ENCODE measurements at places on chromosomes 16 and 17. TPM values are rescaled to one million over a fixed set of nuclear protein-coding genes. Genes with fewer than 3 reads are reported as not detected.

DNA sequence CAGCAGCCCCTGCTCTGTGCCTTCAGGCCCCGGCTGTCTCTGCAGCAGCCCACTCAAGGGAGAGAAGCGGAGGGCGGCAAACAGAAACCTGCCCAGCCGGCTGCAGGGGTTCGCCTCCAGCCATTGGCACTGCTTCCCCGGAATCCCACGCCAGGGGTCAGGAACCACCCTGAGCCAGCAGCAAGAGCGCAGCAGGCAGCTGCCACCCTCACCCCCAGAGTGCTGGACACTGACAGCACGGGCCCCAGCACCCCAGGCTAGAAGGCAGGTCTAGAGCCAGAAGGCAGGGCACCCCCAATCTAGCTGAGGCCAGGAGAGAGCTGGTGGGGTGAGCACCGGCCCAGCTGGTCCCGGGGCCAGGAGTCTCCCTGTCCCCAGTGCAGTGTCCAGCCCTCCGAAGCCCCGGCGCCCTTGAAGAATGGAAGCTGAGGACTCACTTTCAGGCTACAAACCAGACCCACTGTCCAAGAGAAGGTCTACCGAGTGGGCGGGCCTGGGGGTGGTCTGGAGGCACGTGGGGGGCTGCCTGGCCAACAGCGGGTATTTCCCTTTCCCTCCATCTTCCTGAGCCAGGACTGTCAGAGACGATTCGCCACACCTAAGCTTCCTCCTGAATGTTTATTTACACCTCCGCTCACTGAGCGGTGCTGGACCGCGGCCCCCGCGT, 8.4 kb downstream of the UBALD2 start:
- H3K27me3 ChIP-seq, result no peaks in the 10 kb centered on the region
- H3K4me1 ChIP-seq, result peaks cover 9% of the 10 kb centered on the region
- no peak for DNase-seq
- H3K4me3 ChIP-seq, result no peak overlapping the region
- H3K36me3 ChIP-seq, result no peaks in the 10 kb centered on the region

GRCh38 chr17:49779739-49780231, 8.7 kb upstream of the KAT7 start:
- H3K4me3 ChIP-seq, result no peak overlapping the region
- H3K27me3 ChIP-seq, result no peaks in the 10 kb centered on the region
- H3K36me3 ChIP-seq, result no peaks in the 10 kb centered on the region
- DNase-seq, result no peak
- H3K27ac ChIP-seq, result no peak overlapping the region

TBC1D3 gene
- not detected for total RNA-seq

GRCh38 chr17:27586203-27586721, 44.7 kb upstream of the LGALS9 start:
- H3K27ac ChIP-seq, result no peak overlapping the region
- no peak overlapping the region for H3K4me3 ChIP-seq
- H3K4me1 ChIP-seq, result no peaks in the 10 kb centered on the region

RFFL gene
- total RNA-seq, result 19.9 TPM

IKZF3 gene
- 0.95 TPM for total RNA-seq

GRCh38 chr17:17156107-17156506, 50.0 kb downstream of the PLD6 start:
- no peak overlapping the region for H3K27ac ChIP-seq
- no peaks in the 10 kb centered on the region for H3K36me3 ChIP-seq
- DNase-seq, result no peak
- H3K4me3 ChIP-seq, result no peak overlapping the region

DNA sequence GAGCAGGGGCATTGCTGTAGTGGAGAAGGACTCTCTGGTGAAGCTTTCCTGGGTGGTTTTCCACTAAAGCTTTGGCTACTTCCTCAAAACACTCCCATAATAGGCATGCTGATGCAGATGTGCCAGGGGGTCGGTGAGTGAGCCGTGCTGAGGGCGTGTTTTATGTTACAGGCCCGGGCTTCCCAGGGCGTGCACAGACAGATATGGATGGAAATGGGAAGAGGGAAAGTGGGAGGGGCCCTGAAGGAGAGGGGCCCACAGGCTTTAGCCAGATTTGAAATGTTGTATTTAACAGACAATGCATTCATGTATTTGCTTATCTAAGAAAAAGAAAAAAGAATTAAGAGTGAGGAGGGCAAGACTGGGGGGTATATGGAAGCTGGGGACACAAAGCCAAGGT, 56.3 kb downstream of the IL21R start:
- H3K4me1 ChIP-seq, result no peaks in the 10 kb centered on the region
- no peak for DNase-seq
- H3K4me3 ChIP-seq, result no peak overlapping the region
- no peak overlapping the region for H3K27ac ChIP-seq
- H3K27me3 ChIP-seq, result no peaks in the 10 kb centered on the region

CHRNE gene
- total RNA-seq, result 0.60 TPM

Data from ovary (tissue), 10 donors.